ENCODE measurements at places on chromosomes 6 and 20.

GRCh38 chr6:89430201-89430962 lies 2.6 kb upstream of the ANKRD6 start:
- DNase-seq, result no peak

GRCh38 chr20:63194007-63194796 lies 21.7 kb downstream of the YTHDF1 start:
- DNase-seq, result no peak

GRCh38 chr6:40386200-40386599 lies 201.0 kb downstream of the LRFN2 start:
- DNase-seq, result no peak

GRCh38 chr20:40173872-40174271 lies 515.2 kb downstream of the MAFB start:
- no peak for DNase-seq

GRCh38 chr20:52738081-52738480 lies 234.1 kb upstream of the TSHZ2 start:
- no peak for DNase-seq

DNA sequence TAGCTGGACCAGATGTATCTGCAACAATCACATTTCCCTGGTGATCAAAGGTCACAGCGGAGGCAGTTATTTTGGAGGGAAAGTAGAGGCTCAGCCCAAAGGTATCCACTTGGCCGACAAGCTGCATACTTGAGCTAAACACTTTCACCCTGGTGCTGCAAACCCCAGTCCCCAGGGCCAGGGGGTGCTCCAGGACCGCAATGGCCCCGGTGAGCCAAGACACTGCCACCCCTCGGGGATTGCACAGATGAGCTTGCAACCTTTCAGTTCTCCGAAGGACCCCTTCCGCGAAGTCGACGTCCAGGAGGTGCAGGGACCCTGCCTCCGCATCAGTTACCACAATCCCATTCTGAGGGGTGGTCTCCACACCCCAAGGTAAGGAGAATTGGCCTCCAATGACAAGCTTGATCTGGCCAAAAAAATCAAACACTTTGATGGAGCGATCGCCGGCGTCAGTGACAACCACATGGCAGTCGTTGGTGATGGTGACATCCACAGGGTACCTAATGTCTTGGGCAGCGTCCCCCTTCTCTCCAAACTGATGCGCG lies 823 bp downstream of the NHLRC1 start:
- DNase-seq, result peak; percentile 68

DNA sequence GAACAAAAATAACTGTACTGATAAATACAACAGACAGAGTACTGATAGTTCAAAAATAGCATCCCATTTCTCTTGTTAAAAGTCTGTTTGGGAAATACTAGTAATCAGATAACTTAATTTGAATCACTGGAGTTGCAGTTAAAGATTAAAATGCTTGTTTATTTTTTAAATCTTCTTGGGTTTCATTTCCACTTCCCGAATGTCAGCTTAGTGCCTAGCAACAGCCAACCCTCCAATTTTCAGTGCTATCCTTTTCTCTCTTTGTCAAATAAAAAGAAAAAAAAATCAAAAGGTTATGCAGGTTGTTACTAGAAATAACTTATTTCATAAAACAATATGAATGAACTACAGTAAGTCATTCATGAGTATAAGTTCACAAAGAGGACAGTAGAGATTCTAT lies 257.7 kb upstream of the STXBP5 start:
- no peak for DNase-seq

DNA sequence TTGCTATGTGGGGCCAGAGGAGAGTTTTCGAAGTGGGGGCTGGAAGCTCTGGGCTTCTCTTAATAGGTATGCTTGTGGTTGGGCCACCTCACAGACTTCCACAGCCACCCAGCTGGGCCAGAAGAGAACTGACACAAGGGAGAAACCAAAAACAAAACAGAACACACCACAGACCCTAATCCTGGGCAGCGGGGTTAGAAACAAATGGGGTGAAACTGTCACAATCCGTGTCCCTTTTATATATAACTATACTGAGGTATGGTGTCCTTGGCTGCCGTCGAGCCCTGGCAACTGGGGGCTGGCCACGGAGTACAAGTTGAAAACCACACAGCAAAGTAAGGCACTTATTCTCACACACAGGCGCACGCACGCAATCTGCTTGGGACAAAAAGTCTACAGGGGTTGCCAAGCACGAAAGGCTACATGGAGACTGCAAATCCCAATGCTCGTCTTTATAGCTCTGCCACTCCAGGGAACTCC lies 78.3 kb downstream of the TRAM2 start:
- no peak for DNase-seq

GRCh38 chr6:36054956-36055355 lies 27.3 kb downstream of the MAPK14 start:
- DNase-seq, result no peak

DNA sequence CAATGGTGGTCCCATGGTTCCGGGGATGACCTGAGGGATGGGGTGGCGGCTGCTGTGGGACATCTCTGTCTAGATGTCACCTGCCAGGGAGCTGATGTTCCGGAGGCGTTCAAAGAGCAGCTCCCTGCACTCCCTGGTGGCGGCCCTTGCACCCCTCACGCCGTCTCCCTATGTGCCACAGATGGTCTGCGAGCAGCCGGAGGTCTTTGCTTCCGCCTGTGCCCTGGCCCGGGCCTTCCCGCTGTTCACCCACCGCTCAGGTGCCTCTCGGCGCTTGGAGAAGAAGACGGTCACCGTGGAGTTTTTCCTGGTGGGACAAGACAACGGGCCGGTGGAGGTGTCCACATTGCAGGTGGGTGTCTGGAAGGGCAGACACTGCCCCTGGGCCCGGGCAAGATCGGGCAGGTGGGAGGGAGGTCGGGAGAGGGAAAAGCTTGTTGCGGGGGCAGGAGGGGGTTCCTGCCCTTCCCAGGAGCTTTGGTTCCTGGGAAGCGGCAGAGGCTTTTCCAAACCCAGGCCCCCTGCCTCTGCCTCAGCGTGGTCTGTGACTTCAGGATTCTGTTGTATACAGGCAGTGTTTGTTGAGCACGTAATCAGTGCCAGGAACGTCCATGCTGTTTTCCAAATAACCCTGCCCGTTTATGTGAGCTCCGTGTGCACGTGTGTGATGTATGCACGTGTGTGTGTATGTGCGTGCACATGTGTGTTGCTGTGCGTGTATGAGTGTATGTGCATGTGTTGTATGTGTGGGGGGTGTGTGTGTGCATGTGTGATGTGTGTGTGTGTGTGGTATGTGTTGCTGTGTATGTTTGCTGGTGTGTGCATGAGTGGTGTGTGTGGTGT lies 1.9 kb downstream of the NPEPL1 start:
- DNase-seq, result peak; percentile 59

GRCh38 chr20:49687595-49688567 lies 25.8 kb downstream of the B4GALT5 start:
- DNase-seq, result no peak

DNA sequence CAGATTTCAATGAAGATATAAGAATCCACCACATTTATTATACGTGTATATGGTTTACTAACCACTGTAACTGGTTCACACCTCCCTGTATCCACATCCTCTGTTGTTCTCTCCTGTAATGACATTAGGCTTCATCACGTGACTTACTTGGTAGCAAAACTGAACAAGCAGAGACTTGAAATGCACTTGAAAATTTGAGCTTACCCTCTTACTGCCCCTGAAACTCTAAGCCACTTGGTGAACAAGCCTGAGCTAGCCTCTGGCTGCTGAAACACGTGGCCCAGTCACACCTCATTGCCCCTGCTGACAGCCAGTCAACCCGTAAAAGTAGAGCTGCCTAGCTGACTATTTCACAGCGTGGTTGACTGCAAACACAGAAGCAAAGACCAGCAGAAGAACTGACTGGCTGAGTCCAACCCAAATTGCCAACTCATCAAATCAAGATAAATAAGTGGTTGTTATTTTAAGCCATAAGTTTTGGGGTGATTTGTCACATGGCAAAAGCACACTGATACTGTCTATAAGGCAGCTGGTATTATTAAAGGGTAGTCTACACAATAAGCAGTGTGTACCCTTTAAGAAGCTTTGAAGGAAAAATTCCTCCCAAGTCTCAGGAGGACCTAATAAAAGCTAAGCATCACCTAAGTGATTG lies 109.0 kb downstream of the RALGAPA2 start:
- DNase-seq, result no peak

DNA sequence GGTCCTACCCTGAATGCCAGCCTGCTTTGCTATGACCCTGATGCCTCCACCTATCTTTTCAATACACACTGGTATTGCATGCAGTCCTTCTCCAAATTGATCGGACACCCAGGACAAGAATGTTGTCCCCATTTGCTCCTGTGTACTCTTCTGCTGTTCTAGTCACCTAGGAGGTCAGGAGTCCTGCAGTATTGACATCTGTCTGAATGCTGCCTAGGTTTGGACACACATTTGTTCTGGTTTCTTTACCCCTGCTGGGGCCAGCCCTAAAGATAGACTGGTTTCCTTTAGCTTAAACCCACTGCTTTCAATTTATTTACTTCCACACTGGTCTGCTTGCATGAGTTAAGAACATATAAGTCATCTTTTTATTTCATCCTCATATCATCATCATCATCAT lies 167.0 kb upstream of the CCN2 start:
- no peak for DNase-seq

GRCh38 chr6:5718231-5718947 lies 288.3 kb downstream of the NRN1 start:
- DNase-seq, result no peak

GRCh38 chr6:118307581-118307980 lies 240.5 kb upstream of the PLN start:
- DNase-seq, result no peak

GRCh38 chr6:1606780-1607515 lies 2.8 kb upstream of the FOXC1 start:
- peak; percentile 83 for DNase-seq

DNA sequence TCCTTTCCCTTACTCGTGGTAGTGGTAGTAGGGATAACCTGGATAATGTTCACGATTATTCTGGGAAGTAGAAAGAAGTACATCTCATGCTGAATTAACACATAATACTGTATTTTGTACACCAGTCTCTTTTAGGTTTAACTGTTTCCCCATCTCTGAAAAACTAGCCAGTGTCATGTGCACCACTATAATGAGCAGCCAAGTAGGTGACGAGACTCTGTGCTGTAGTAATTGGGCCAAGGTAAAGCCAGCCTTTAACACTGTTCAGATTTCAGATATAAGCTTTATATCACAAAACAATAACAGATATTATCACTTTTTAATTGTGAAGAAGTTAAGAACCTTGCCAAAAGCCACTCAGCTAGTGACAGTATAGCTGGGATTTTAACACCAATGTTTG lies 100.9 kb upstream of the ENPP5 start:
- no peak for DNase-seq

DNA sequence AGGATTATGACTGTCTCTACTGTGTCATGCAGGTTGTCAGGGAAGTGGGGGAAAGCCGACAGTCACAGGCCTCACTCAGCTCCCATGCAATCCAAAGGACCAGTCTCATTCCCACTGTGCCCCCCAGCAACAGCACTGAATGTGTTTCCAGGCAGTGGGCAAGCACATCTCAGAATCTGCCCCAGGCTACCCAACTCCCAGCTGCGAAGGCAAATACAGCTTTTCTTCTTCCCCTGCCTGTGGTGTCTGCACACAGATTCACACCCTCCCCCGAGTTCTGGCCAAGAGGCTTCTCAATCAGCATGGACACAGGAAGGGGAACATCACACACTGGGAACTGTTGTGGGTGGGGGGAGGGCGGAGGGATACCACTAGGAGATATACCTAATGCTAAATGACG lies 75.3 kb downstream of the SNAP91 start:
- no peak for DNase-seq

GRCh38 chr6:89489078-89489477 lies 56.1 kb downstream of the ANKRD6 start:
- DNase-seq, result no peak

- peak; percentile 12 for DNase-seq
These were observed 43.6 kb downstream of the FGD2 start for GRCh38 chr6:37048851-37049757.

DNA sequence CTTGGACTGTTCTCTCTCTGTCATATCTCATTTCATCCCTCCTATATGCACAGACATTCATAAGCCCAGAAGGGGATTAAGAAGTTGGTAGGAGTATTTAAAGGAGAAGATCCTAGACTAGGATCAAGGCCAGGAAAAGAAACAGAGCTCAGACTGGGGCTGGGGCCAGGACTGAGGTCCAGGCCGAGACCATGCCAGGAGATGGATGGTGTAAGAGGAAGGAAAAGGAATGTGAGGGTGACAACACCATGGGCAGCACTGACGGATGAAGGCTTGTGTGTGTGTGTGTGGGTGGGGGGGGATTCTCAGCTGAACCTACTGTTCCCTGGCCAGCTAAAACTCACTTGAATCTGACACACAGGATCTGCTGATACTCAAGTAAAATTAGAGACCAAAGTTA lies 182.1 kb downstream of the KIF6 start:
- no peak for DNase-seq

- DNase-seq, result no peak
These were observed 548 bp upstream of the BCAS4 start for GRCh38 chr20:50794181-50794845.

DNA sequence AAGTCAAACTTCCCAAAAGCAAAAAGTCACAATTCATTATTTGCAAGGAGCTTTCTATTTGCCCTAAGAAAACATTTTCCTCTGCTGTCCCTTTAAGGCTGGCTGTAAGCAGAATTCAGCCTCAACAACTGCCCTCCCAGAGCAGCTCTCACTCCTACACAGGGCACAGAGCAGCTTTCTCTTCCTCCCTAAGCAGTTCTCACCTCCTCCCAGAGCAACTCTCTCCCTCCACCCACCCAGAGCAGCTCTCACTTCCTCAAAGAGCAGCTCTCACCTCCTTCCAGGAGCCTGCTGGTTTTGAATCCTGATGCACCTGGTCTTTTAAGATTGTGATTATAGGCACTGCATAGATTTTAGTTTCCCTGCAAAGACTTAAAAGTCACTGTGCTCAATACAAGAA lies 120.6 kb upstream of the TMEM181 start:
- DNase-seq, result no peak

DNA sequence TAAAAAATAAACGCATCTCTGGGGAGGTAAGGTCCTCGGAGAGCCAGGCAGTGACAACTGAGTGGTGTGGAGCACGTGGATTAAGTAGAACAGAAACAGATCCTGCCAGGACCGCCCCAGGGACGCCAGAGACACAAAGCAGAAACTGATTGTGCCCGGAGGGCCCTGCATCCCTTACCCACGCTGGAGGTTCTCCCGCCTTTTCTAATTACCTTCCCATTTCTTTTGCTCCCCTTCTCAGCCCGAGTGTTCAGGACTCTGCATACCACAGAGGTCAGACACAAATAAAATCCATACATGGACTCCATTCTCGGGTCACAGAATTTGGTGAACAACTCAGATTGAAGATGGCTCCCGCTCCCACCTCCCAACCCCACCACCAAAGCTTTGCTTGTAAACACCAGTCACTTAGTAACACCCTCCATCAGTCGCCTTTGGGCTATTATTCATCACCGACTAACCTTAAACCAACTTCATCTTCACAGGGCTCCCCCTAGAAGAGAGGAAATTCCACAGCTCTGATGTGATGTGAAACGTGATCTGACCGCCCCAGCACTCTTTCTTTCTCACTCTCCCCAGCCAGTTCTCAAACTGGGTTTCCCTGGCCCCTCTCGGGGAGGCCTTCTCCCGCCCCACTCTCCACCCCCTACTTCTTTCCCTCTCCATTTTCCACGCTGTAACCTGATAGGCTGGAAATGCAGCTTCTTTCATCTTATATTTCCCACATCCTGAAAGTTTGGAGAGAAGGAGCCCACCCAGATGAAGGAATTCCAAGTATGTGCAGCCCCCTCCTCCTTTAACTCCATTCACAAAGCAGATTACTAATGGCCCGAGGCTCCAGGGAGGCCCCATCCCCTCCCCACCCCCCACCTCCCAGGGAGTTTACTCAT lies 32.5 kb upstream of the PIM1 start:
- peak; percentile 92 for DNase-seq
